Osteocyte (in vitro differentiated cells): ENCODE measurements at places on chromosomes 16 and 17. TPM values are rescaled to one million over a fixed set of nuclear protein-coding genes. Genes with fewer than 3 reads are reported as not detected.

WNT9B gene
- not detected in 2 replicates for total RNA-seq

DUSP3 gene
- 36.4 and 37.0 TPM in 2 replicates for total RNA-seq

PRSS36 gene
- total RNA-seq, result 0.67 and 0.76 TPM in 2 replicates

DNA sequence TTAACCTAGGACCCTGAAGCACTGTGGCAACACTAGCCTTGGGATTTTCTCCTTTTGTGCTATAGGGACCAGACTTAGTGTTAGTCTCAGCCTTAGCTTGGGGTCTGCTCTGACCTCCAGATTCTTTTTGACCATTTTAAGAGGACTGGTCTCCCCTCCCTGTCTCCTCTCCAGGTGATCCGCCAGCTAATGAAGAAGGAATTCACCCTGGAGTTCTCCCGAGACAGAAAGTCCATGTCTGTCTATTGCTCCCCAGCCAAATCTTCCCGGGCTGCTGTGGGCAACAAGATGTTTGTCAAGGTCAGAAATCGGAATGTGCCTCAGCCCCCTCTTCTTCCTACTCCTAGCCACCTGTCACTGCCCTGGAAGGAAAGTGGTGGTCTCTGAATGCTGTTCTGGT is 19.5 kb downstream of the ATP2A1 start:
- H3K27me3 ChIP-seq, result no peaks in the 10 kb centered on the region
- H3K27ac ChIP-seq, result no peak overlapping the region
- no peaks in the 10 kb centered on the region for H3K36me3 ChIP-seq
- H3K4me1 ChIP-seq, result no peaks in the 10 kb centered on the region

DNA sequence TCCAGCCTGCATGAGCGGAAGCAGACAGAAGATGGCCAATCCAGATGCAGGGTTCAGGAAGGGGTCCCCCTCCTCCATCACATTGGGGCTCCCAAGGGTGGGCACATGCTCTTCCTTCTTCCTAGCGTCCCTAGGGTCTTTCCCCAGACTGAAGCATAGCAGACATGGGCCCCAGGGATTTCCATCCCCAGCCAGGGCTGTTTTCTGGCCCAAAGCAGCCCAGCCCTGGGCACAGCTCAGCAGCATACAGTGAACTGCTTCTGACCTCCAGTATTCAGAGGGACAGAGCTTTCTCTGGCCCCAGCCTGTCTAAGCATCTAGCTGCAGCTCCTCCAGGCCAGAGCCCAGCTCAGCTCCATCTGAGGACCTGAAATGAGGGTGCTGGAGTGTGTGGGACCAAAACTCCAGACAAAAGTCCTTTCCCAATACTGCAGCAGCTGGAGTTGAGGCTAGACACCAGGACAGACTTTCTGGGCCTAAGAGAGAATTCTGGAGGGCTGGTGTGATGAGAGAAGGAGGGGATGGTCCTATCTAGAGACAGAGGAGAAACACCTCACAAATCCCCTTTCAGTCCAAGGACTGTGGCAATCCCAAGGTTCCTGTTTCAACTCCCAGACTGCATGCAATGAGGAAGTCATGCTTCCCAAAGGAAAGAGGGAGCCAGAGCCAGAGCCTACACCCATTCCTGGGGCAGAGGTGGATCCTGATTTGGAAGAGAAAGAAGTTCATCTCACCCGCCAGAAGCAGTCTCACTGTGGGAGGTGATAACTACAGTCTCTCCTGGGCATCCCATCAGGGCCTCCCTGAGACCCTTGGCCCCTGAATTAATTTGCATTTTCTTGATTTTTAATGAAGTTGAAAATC is 4.5 kb upstream of the FOXN1 start:
- no peak for DNase-seq
- no peak overlapping the region for H3K27ac ChIP-seq
- peaks cover 22% of the 10 kb centered on the region for H3K27me3 ChIP-seq

OR1F1 gene
- total RNA-seq, result not detected in 2 replicates

MILR1 gene
- not detected in 2 replicates for total RNA-seq

RND2 gene
- 0.91 and 1.5 TPM in 2 replicates for total RNA-seq

HEATR9 gene
- total RNA-seq, result not detected in 2 replicates

- no peak overlapping the region for H3K4me3 ChIP-seq
- no peak overlapping the region for H3K27ac ChIP-seq
- no peaks in the 10 kb centered on the region for H3K36me3 ChIP-seq
- DNase-seq, result no peak
- H3K4me1 ChIP-seq, result no peaks in the 10 kb centered on the region
Measured at GRCh38 chr16:83586461-83587200, 221.1 kb upstream of the HSBP1 start.

GRCh38 chr17:18332909-18333489 is 17.9 kb downstream of the SMCR8 start:
- H3K36me3 ChIP-seq, result peaks cover 6% of the 10 kb centered on the region
- H3K27me3 ChIP-seq, result no peaks in the 10 kb centered on the region
- H3K4me1 ChIP-seq, result no peaks in the 10 kb centered on the region
- H3K27ac ChIP-seq, result no peak overlapping the region

- no peaks in the 10 kb centered on the region for H3K4me1 ChIP-seq
- DNase-seq, result no peak
- no peak overlapping the region for H3K27ac ChIP-seq
- no peak overlapping the region for H3K4me3 ChIP-seq
- H3K27me3 ChIP-seq, result peaks cover 17% of the 10 kb centered on the region
Measured at GRCh38 chr16:86027373-86028126, 128.6 kb downstream of the IRF8 start.

C16orf86 gene
- 2.1 and 2.8 TPM in 2 replicates for total RNA-seq

PKMYT1 gene
- total RNA-seq, result 10.4 and 14.0 TPM in 2 replicates

DNA sequence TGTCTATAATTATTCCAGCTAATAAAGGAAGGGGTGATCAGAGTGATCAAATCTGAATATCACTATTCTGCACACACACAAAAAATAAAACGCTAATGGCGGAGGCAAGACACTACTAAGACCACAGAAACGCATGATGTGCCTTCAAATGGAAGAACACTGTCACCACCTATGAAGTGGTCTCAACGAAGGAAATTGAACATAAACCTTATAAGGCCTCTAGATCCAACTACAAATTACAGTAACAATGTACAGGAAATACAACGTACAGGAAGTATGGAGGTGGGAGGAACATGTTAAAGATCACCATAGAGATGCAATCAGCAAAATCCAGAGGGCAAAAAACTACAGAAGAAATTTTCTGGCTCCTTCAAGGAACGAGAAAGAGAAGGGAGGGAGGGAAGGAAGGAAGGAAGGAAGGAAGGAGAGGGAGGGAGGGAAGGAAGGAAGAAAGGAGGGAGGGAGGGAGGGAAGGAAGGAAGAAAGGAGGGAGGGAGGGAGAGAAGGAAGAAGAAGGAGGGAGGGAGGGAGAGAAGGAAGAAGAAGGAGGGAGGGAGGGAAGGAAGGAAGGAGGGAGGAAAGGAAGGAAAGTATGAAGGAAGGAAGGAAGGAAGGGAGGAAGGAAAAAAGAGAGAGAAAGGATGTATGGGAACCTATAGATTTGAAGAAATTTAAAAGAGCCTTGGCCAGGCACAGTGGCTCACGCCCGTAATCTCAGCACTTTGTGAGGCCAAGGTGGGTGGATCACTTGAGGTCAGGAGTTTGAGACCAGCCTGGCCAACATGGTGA is 3.1 kb upstream of the SGCA start:
- H3K27ac ChIP-seq, result no peak overlapping the region
- no peaks in the 10 kb centered on the region for H3K27me3 ChIP-seq
- H3K4me3 ChIP-seq, result no peak overlapping the region
- no peak for DNase-seq

DNA sequence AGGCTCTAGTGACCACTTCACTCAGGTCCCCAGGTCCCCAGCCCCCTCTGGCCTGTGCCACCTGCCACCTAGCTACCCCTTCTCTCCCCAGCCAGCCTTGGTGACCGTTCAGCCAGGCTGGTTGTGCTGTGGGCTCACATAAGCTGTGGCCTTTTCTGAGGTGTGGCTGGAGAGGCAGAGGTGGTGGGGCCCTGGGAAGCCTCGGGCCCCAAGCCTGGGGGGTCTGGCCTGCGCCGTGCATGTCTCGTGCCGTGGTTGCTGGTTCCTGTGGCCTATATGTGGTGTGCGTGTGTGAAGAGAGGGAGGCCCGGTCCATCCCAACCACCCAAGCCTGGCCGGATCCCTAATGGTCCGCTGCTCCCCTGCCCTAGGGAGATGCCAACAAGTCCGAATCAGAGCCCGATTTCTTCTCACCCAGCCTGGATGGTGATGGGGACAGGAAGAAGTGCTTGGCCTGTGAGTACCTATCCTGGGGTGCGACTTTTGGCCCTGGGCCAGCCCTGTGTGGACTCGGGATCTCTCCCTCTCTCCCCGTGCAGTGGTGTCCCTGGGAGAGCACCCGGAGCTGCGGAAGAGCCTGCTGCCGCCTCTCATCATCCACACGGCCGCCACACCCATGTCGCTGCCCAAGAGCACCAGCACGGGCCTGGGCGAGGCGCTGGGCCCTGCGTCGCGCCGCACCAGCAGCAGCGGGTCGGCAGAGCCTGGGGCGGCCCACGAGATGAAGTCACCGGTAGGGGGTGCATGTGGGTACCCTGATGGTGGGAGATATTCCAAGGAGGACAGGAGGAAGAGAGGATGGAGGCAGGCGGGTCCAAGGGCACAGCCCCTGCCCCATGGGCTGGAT is 35.9 kb downstream of the CACNA1G start:
- no peaks in the 10 kb centered on the region for H3K4me1 ChIP-seq
- peaks cover 2% of the 10 kb centered on the region for H3K27me3 ChIP-seq
- no peaks in the 10 kb centered on the region for H3K36me3 ChIP-seq
- H3K27ac ChIP-seq, result no peak overlapping the region
- DNase-seq, result no peak

- DNase-seq, result peak; percentile 49
- H3K27ac ChIP-seq, result no peak overlapping the region
- H3K4me3 ChIP-seq, result no peak overlapping the region
- peaks cover 22% of the 10 kb centered on the region for H3K27me3 ChIP-seq
- H3K36me3 ChIP-seq, result no peaks in the 10 kb centered on the region
- H3K4me1 ChIP-seq, result peaks cover 32% of the 10 kb centered on the region
Measured at GRCh38 chr17:40562838-40563219, 2.4 kb downstream of the CCR7 start.
